Stimulated activated CD8-positive, alpha-beta memory T cell treated with anti-CD3 and anti-CD28 coated beads, Interleukin-4, amount 100 ng/mL, for 4 hours (primary cell): ENCODE measurements at places on chromosomes 3 and 15.

GRCh38 chr3:129360705-129361460 is 67.6 kb downstream of the EFCAB12 start:
- DNase-seq, result no peak

DNA sequence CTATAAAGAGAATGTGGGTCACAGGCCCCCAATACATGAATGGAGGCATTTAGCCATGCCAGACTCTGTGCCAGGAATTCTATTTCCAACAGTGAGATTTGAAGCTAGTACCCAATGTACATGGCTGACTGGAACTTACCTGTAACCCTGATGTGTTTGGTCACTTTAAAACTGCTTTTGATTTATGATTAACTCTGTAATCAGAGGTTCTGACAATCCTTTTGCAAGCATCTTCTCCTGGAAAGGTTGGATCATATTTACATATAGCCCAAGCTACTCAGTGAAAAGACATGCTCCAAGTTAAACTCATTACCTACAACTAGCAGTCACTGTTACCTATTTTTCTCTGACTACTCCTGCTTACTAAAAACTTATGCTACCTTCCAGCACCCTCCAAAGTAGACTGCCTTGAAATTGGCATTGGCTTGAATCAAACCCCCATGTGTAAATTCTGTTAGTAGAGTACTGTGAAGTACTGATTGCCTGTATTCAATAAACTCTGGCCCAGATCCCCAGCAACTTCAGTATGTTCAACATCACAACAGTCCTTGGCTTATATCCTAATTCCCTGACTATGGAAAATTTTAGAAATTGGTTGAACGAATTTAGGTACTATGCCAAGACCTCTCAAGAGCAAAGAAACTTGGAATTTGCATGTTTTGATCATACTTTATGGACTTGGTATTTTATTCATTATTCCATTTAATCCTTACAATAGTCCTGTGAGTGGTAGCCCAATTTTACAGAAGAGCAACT is 665.6 kb upstream of the NECTIN3 start:
- DNase-seq, result no peak

DNA sequence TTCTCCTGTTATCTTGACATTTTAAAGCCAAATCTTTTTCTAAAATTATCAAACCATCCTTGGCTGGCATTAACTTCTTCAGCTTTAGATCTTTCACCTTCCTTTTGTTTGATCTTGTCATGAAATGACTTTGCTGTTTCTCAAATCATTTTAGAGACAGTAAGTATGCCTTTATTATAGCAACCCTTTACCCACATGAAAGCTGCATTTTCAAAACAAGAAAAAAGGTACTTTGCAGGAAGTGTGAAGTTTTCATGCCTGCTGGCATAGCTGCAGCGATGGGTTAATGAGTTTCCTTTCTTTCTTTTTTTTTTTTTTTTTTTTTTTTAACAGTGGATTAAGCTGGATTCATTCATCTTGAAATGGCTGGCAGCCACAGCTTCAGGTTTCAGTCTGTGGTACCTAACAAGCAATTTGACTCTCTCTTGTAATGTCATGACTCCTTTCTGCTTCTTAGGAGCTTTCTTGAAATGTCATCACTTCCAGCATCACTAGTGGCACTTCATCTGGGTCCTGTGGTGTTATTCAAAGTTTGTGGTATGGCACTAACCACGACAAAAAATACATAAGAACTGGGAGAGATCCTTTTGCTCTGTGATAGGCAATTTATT is 18.8 kb downstream of the SLC25A26 start:
- DNase-seq, result no peak

- DNase-seq, result no peak
These were observed 297.6 kb downstream of the GRM7 start for GRCh38 chr3:7158516-7158915.

- no peak for DNase-seq
These were observed 25.5 kb downstream of the CCDC13 start for GRCh38 chr3:42747581-42747980.

DNA sequence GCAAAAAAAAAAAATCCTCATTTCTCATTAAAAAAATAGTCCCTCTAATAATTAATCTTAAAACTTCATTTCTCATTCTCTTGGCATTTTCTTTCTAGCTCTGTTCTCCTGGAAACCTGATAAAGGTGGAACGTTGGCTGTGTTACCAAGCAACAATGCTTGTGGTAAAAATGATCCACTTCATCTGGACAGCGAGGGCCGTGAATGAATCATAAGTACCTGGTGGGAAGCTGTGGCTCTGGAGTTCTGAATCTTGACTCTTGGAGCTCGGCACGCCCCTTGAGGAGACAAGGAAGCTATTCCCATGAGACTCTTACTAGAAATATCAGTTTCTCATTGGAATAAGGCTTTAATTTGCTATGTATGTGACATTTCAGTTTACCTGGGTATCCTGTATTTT is 32.5 kb downstream of the BCL2L10 start:
- no peak for DNase-seq

GRCh38 chr15:85658816-85659215 is 135.9 kb downstream of the KLHL25 start:
- no peak for DNase-seq

- no peak for DNase-seq
These were observed 148.9 kb downstream of the OXSM start for GRCh38 chr3:25938566-25939325.

DNA sequence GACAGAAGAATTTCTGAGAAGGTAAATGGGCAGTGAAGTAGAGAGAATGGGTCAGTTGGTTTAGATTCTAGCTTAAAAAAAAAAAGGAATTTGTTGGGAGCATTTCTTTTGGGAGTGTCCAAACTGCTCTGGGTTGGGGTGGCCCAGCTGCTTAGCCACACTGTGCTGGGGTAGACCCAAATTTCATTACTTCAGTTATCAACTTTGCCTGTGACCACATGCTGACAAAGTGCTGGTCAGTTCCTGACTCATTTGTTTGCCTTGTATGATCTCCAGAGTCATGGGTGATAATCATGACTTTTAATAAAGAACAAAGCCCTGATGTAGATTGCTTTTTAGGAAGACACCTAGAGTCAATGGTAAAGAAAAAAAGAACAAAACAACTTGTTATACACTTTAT is 121.5 kb upstream of the FGF7 start:
- no peak for DNase-seq

- DNase-seq, result no peak
These were observed 109.4 kb downstream of the KLF13 start for GRCh38 chr15:31435912-31436628.

GRCh38 chr3:25473246-25473645 is 45.2 kb downstream of the RARB start:
- no peak for DNase-seq

DNA sequence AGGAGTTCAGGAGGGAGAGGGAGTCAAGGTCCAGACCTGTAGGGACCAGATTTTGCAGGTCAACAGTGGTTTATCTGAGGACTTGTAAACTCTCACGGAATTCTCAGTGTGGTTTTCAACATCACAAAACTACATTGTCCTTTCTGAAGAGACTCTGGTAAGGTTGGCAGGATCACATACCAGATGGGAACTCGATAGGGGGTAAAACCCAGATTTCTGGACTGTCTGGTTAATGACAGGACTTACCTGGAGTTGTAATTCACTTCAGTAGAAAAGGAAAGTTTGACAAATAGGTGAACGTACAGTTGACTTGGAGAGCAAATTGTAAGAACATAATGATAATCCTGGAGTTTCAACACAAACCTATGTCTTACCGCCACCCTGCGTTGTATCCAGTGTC is 5.3 kb downstream of the ITPR1 start:
- DNase-seq, result no peak

DNA sequence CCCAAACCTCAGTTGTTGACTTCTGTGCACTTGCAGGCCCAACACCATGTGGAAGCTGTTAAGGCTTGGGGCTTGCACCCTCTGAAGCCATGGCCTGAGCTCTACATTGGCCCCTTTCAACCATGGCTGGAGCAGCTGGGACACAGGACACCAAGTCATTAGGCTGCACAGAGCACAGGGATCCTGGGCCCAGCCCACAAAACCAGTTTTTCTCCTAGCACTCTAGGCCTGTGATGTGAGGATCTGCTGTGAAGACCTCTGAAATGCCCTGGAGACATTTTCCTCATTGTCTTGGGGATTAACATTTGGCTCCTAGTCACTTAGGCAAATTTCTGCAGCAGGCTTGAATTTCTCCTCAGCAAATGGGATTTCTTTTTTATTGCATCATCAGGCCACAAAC is 1255.7 kb downstream of the ZPLD1 start:
- DNase-seq, result no peak

- DNase-seq, result no peak
These were observed 58.0 kb downstream of the ITPR1 start for GRCh38 chr3:4551051-4551711.

- DNase-seq, result no peak
These were observed 5.7 kb downstream of the NT5DC2 start for GRCh38 chr3:52527732-52528585.

GRCh38 chr15:70777170-70777926 is 14.0 kb upstream of the UACA start:
- DNase-seq, result no peak

- DNase-seq, result no peak
These were observed 123.0 kb upstream of the SPRED1 start for GRCh38 chr15:38129531-38130204.
